ENCODE measurements at places on chromosomes 11 and 22. TPM values are rescaled to one million over a fixed set of nuclear protein-coding genes. Genes with fewer than 3 reads are reported as not detected.

The MRGPRF gene
- 151 TPM for polyA plus RNA-seq

The MYOD1 gene
- polyA plus RNA-seq: not detected

The MS4A6A gene
- 87.3 TPM for polyA plus RNA-seq

The MMP13 gene
- polyA plus RNA-seq: 0.04 TPM

The RNF215 gene
- polyA plus RNA-seq: 18.8 TPM

GRCh38 chr11:64893194-64894069, 15.0 kb upstream of the EHD1 start:
- no peak for DNase-seq

GRCh38 chr22:40204321-40205116, 26.8 kb downstream of the TNRC6B start:
- DNase-seq: no peak

DNA sequence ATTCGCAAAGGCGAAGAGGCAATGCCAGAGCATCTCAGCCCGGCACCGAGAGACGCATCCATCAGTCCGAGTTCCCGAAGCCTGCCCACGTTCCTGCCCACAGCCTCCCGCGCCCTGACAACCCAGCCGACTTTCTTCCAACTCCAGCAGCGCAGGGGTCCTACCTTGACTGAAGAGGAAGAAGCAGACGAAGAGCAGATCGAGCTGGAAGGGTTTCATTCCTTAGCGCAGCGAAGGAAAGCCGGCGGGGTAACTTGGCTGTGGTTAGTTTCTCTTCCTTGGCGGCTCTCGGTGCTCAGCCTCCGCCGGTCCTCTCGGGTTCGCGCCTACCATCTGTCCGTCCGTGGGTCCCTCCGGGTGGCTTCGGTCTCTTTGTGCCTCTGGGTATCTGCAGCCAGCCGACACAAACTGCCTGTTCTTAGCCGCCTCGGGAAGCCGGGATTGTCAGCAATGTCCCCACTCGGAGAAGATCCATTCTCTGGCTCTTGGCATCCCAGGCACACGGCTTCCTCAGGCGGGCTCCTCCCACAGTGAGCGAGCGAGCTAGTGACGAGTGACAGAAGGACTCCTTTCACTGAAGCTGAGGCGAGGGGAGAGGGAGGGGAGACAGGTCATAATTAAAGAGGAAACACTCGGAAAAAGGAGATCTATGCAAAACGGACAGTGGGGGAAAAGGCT, at the start of gene KIRREL3:
TSS of gene KIRREL3 (minus strand) at position 480 of the 678 bp plus-strand sequence.
- no peak for DNase-seq

DNA sequence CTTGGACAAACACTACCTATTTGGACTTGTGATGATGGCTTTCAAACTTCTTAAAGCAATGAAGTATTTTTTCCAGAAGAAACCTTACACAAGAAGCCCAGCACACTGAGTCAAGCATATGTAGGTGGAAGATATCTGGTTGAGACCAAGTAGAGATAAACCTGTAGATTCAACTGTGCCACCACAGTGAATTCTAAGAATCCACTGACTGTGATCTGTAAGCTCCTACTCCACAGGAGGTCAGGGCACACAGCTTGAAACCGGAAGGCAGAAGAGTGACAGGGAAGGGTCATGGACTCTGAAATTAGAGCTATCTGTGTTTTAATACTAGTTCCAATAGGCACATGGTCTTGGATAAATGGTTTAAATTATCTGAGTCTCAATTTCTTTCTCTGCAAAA, 404.5 kb downstream of the ETS1 start:
- DNase-seq: no peak

GRCh38 chr11:6229911-6230310, 4.5 kb downstream of the FHIP1B start:
- DNase-seq: no peak

- no peak for DNase-seq
Observed at GRCh38 chr11:71140206-71140919, 112.0 kb downstream of the SHANK2 start.

GRCh38 chr11:114073828-114074381, 14.4 kb downstream of the ZBTB16 start:
- no peak for DNase-seq

DNA sequence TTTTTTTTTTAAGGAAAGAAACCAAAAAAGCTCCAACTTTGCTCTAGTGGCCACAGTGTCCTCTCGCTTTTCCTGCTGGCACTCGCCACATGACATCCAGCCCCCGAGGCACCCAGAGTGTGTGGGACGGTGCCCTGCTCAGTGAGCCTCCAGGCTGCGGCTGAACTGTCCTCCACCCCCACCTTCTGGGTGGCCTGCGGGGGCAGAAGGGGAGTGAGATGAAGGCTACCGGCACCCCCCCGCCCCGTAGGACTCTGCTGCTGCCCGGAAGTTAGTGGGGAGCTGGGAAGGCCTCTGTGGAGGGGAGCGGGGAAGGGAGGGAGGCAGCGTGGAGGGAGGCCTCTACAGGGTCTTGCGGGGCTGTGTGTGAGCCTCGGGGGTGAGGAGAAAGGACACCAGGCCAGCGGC, 264.4 kb downstream of the CTTN start:
- DNase-seq: no peak

DNA sequence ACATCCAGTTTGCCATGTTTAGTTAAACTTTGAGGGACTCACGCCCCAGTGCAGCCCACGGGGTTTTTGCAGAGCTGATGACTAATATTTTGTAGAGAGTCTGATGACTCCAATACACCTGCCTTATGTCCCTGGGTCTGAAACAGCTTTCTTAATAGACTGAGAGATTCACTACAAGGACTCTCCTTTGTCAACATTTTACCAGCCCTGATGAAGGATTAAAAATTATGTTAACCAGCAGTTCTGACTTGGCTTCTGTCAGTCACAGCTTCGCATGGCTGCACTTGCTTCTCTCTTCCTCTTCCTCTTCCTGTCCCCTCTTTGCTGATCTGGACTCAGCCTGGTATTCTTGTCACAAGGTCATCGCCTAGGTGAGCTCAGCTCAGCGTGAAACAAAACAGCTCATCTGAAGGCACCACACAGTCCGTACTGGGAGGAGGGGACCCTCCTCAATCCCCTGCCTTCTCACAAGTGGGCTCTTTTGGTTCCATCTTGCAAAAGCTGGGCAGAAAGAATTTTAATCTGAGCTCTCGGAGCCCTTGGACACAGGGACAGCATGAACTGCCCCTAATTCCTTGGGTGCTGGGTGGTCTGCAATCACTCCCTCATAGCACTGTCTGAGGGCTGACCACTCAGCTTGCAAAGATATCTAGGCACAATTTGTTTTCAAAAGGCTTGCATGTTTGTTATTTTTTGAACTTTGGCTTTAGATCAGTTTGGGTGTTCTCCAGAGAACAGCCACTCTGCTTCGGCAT, 38.1 kb upstream of the POU2AF1 start:
- no peak for DNase-seq

- no peak for DNase-seq
Observed at GRCh38 chr11:96967616-96968015, 577.8 kb downstream of the JRKL start.

DNA sequence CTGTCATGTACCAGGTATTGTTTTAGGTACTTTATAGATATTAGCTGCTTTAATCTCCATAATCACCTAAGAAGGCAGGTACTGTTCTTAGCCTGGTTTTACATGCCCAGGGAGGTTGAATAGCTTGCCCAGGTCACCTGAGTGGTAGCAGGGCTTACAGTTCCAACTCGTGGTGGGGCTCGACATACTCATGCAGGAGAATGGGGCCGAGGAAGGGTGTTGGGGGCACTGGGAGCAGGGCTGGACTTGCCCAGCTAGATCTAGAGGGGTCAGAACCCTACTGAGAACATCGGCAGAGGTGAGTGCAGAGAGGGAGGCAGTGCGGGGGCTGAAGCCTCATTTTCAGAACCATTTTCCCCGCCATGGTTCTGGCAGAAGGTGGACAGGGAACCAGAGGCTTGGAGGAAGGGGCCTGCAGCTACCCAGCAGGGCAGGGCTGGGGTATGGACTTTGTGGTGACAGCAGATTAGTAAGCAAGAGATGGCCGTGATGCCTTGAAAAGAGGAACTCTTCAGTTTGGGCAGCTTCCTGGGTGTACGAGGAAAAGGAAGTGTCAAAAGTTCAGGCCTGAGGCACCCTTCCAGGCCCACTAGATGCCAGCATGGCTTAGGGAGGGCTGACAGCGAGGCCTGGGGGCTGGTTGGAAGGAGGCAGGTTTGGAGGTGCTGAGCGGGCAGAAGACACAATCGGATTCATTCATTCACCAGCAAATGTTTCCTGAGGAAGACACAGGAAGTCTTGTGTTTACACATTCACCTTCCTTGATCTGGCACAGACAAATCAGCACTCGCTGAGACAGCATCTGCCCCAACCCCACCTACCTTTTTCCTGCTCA, 54.7 kb upstream of the LYVE1 start:
- no peak for DNase-seq

- DNase-seq: no peak
Observed at GRCh38 chr11:75862437-75862836, 47.4 kb downstream of the UVRAG start.

DNA sequence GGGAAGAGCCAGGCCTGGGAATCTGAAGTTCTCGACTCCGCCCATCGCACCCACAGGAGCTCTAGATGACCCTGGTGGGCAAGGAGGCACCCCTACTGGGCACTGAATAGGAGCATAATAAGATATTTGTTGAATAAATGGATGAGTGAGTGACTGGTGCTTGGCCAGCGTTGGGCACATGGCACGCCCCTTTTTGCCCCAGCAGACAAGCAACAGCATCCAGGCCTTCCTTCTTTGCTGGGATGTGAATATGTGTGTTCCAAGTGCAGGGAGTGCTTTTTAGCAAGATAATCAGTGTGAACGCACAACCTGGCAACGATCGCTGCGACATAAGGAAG, 443 bp upstream of the CELF1 start:
- no peak for DNase-seq

DNA sequence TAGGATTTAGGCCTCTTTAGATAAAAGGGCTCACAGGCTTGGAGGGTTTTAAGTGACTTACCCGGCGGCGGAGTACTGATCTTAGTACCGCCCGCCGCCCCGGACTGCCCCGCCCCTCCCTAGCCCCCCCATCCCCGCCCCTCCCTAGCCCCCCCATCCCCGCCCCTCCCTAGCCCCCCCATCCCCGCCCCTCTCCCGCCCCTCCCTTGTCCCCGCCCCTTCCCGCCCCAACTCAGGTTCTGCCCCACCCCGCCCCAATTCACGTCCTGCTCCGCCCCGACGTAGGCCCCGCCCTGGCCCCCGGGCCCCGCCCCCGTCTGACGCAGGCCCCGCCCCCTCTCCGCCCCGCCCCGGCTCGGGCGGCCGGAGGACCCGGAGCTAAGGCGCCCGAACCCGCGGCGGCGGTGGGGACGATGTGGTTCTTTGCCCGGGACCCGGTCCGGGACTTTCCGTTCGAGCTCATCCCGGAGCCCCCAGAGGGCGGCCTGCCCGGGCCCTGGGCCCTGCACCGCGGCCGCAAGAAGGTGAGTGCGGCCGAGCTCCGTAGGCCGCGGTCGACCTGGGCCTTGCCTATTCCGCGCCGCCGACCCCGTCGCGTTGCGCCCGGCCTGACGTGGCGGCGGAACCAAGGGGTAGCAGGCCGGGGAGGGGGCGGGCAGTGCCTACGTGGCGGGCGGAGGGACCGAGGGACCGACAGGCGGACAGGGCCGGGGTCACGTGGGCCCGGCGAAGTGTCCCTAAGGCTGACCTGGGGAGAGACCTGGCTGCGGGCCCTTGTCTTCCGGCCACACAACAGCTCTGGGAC, at the start of gene SCYL1:
TSS of gene SCYL1 (plus strand) at position 343 of the 805 bp plus-strand sequence. CDS start at position 414, 71 bp downstream.
- no peak for DNase-seq

DNA sequence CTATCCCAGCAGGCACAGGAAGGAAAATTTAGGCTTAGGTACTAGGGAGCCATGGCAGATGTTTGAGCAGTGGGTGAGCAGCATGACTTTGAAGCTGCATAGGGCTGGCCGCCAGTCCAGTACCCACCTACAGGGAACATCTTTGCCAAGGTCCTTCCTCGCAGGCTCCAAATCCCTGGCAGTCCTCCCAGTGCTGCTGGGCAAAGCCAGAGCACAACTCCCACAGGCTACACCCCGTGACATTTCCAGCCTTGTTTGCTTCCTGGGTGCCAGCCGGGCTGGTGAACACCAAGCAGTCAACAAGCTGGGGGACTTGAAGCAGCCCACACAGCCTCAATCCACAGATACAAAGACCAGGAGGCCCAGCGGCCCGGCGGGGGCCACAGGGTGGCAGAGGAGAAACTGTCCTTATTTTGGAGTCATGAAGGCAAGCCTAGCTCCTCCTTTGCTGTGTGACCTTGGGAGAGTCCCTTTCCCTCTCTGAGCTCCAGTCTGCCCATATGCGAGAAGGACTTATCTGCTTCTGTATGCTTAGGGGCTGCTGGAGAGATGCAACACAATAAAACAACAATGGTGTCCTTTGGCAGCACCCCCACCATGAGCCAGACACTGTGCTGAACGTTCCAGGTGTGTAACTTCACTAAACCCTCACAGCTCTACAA, 28.0 kb downstream of the TPST2 start:
- no peak for DNase-seq

DNA sequence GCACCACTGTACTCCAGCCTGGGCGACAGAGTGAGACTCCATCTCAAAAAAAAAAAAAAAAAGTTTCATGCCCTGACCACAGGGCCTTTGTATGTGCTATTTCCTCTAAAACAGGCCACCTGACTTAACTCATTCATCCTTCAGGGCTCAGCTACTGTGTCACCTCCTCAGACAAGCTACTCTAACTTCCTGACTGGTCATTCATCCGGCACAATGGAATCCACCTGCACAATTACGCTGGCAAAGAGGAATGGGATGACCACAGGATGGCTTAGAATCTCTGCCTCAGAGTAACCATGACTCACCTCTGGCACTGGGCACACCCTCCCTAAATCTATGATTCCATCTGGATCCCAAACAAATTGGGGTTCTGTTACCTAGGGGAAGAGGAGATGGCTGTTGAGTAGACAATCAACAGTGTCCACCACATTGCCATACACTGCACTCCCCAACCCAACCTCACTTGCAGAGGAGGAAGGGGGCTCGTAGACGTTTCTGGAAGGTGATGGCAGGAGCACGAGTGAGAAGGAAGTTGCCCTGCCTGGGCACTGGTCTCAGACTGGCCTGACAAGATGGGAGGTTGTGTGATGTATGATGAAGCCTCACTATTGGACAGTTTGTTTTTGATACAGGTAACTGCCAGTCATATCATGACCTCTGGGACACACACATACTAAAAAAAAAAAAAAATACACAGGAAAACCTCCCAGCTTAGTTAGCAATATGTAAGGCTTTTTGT, 22.8 kb upstream of the HMOX1 start:
- no peak for DNase-seq

GRCh38 chr11:34278693-34279297, 79.0 kb downstream of the ABTB2 start:
- no peak for DNase-seq

DNA sequence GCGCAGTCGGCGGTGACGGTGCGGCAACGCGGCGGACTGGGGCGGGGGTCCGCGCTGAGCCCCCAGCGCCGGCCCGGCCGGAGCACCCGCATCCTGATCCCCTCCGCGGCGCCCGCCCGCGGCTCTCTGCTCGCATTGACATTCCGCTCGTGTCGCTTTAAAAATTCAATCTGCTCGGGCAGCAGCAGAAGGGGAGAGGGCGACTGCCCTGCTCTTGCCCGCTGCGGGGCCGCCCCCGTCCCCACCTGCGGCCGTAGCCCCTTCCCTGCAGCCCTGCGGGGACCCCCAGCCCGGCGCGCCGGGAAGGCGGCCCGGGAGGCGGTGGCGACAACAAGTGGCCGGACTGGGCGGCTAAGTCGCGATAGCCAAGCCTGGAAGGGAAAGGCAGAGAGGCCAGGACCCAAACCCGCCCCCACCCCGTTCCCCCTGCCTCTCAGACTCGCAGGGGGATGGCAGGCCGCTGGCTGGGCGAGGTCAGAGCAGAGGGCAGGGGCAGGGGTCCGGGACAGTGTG, 1.1 kb downstream of the CABP7 start:
- no peak for DNase-seq
